ENCODE measurements at places on chromosomes 11 and 22.

- no peak for DNase-seq
These were observed 27.6 kb upstream of the HMOX1 start for GRCh38 chr22:35353318-35353717.

GRCh38 chr22:22558972-22559603 is at the start of gene PRAME:
PRAME (minus strand) TSS chr22:22559265; CDS start chr22:22556832, 2,433 bp downstream.
- DNase-seq = peak; percentile 90

- DNase-seq = no peak
These were observed 140.5 kb downstream of the COMMD9 start for GRCh38 chr11:36148701-36149100.

DNA sequence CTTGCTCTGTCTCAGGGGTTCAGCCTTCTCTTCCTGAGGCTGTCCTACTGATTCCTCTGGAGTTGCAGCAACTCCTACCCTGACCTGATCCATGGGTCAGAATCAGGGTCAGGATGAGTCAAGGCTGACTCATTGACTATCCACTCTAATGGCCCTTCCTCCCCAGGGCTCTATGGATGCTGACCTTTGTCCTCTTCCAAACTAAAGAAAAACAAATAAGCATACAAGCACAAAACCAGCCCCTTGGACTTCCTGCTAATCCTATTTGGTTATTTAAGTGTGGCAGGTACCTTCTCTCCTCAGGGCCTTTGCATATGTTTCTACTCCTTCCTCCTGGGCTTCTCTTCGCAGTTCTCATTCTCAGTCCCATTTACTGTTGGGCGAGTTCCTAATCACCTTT is 204.5 kb upstream of the NAV2 start:
- no peak for DNase-seq

DNA sequence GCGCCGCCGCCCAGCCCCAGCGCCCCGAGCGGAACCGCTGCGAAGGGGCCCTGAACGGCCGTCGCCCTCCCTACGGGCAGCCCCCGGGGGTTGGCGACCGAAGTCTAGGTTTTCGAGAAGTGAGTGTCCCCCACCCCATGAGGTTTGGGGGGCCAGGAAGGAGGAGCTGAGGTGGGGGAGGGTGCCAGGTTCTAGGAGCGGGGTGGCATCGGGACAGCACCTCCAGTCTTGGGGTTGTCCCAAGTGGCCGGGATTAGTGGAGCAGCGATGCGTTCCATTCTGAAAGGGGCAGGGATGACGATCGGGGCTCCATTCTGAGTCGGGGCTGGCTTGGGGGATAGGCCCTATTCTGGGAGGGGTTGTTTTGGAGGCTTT is 408 bp downstream of the PPP2R5B start:
- peak; percentile 39 for DNase-seq

- no peak for DNase-seq
These were observed 21.7 kb downstream of the TENM4 start for GRCh38 chr11:79419120-79419519.

DNA sequence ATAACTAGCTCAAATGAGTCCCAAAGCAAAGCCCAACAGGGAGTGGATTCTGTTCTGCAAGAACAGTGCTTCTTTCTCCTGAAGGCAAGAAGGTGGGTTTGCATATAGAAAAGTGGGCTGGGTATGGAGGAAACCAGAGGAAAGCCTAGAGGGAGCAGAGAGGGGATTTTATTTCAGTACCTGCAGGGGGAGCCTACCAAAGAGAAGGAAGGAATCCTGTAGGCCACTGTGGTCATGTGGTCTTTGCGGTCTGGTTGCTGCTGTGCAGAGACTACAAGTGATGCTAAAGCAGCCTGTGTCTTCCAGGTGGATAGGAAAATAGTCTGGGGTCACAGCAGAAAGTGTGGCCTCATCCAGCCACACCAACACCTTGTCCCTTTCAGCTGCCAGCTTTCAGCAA is 33.2 kb upstream of the ZBTB16 start:
- peak; percentile 76 for DNase-seq

DNA sequence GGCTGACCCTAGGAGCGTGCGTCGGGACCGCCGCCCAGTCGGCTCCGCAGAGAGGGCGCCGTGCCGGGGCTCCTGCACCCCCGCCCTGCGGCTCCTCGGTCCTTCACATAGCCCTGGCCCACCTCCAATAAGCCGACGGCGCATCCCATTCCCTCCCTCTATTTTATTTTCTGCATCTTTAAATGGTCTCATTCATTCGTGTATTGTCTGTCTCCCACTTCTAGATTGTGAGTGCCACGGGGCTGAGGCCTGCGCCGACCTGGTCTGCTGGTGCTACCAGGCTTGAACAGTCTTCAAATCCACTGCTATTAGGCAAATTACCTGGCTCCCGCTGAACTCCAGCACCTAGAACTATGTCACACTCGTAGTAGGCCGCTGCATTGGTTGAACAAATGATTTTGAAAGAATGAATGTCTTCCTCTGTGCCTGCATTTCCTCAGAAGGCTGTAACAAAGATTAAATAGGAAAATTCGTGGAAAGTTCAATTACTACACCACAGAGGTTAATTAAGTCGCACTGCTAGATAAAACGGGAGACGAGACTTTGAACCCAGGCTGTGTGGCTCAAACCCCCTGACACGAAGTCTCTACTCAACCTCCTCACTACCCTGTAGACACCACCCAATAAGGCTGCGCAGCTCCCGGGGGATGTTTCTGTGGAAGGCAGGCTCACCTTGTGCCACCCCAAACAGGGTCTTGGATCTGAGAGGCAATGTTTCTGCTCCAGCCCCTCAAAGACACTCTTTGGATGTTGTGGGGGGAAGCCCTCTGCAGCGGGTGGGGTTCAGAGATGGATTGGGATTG is 1.2 kb upstream of the PPP1R14B start:
- no peak for DNase-seq

DNA sequence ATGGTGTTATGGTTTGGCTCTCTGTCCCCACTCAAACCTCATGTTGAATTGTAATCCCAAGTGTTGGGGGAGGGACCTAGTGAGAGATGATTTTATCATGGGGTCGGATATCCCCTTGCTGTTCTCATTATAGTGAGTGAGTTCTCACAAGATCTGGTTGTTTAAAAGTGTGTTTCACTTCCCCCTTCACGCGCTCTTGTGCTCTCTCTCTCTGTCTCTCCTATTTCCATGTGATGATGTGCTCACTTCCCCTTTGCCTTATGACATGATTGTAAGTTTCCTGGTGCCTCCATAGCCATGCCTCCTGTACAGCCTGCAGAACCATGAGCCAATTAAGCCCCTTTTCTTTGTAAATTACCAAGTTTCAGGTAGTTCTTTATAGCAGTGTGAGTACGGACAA is 765.1 kb downstream of the KCNA4 start:
- DNase-seq = no peak

GRCh38 chr22:41286639-41287091 is 678 bp upstream of the RANGAP1 start:
- DNase-seq = peak; percentile 84

GRCh38 chr11:134441281-134441680 is 29.2 kb upstream of the B3GAT1 start:
- DNase-seq = no peak

- no peak for DNase-seq
These were observed 17.6 kb downstream of the STARD10 start for GRCh38 chr11:72776117-72776843.
